ENCODE measurements at places on chromosomes 16 and 17.
A peak's percentile ranks its signal among the peaks of the same experiment; 100 is the strongest.

DNA sequence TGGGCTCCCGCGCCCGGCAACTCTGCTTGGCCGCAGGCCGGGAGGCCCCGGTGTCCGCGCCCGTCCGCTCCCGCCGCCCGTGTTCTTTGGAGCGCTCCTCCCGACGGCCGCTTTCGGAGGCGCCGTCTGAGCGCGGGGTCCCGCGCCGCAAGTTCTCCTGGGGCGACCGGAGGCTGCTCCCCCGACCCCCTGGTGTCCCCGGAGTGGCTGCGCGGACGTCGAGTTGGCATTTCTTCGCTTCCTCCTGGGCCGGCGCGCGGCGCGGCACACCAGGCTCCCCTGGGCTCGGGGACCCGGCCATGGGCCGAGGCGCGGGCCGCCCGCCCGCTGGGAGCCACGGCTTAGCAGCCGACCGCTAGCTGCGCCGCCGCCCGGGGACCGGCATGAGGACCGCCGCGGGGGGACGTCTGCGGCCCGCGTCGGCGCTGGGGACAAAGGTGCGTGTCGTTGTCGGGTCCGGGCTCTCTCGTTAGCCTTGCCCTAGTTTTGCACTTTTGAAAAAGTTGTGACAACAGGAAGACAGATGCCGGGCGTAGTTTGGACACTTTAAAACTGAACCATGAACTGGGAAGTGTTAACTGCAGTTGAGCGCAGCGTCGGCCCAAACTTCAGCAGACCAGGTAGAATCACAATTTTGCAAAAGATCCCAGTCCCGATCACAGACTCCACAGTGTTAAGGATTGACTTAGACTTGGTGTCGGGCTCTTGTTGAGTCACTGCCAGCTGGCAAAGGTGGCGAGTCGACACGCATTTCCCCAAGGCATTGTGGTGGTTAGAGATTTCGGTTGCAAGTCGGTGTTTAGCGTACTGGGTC is 700 bp downstream of the UBN1 start:
- DNase-seq, result peak; percentile 57

GRCh38 chr16:79451196-79451816 is 149.2 kb downstream of the MAF start:
- DNase-seq, result no peak

DNA sequence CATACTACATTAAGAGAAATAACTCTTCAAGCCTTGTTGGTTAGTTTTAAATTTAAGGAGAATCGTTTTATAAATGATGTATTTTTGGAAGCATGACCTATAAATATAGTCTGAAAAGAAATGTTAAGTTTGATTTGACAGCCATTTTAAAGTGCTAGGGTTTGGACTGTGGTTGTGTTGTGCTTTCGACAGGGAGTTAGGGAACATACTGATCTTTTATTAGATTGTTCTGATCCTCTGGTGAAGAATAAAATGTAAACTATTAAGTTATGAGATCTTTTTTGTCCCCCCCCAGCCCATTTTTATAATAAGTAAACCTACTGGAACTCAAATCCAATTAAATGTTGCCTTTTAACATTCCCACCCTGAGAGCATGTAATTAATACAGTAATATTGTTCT is 12.0 kb downstream of the TAF15 start:
- DNase-seq, result no peak

DNA sequence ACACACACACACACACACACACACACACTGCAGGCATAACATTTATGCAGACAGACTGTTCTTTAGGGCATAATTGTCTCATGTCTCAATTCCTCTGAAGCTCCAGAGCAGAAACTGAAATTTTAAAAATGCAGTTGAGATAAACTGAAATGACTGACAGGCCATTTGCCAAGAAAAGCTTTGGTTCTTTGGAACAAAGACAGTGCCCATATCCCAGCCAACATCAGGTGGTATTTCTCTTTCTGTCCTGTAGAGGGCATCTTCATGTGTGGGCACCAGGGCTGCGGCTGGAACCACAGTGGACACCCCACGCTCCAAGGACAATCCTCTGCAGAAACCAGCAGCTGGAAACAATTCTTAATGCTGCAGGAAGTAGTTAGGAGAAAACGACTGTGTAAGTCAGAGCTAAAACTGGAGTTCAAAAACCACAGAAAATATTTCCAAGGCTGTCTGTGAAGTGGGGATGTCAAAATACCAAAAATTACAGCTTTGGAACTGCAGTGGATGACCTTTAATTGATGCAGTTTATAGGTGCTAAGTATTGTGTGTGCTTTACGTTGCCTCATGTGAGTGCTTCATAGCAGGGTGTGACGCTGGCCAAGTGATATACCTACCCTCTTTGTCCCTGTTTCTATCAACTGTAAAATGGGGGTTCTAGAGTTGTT is 10.6 kb upstream of the MEFV start:
- no peak for DNase-seq

DNA sequence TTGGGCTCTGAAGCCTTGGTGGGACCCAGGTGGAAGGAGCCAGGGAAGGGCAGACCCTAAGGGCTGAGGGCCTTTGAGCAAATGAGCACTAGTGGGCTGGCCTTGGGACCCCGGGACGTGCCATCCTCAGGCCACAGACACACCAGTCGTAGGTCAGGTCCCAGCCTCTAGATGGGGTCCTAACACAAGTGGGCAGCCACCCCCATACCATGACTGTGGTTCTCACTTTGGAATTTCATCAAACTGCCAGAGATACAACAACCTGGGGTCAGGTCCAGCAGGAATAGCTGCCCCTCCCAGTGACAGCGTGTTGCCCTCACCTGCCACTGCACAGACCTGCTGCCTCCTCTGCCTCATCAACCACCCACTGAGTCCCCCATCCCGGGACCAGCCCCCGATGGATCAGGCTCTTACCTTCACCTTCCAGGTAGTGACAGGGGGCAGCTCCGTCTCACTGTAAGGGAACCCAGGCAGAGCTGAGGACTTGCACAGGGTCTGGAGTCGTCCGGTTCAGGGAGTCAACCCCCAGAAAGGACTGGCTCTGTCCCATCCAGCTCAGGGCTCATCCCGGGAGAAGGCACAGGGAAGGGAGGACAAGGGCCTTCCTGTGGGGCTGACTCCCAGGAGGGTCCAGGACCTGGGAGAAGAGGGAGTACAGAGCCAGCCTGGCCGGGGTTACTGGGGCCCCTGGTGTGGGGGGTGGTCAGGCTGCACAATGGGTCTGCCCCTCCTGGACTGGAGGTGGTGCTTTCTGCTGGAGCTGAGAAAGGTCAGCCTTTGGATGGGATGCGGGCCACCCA is 40.0 kb downstream of the LGALS9 start:
- no peak for DNase-seq

DNA sequence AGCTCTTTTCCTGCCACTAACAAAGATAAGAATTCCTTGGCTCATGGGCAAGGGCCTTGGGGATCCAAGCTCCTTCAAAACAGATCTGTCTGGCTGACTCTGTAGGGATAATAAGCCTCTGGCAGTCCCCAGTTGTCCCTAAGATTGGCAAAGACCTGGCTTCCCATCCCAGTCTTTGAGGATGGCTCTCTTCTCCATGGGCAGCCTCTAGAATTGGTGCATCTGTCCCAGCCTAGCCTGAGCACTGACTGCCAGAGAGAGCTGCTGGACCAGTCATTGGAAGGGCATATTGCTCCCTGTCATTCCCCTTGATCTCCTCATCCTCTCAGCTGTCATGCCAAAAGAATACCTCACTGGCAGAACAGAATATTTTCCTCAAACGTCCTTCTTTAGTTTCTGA is 13.2 kb upstream of the CUEDC1 start:
- DNase-seq, result no peak

DNA sequence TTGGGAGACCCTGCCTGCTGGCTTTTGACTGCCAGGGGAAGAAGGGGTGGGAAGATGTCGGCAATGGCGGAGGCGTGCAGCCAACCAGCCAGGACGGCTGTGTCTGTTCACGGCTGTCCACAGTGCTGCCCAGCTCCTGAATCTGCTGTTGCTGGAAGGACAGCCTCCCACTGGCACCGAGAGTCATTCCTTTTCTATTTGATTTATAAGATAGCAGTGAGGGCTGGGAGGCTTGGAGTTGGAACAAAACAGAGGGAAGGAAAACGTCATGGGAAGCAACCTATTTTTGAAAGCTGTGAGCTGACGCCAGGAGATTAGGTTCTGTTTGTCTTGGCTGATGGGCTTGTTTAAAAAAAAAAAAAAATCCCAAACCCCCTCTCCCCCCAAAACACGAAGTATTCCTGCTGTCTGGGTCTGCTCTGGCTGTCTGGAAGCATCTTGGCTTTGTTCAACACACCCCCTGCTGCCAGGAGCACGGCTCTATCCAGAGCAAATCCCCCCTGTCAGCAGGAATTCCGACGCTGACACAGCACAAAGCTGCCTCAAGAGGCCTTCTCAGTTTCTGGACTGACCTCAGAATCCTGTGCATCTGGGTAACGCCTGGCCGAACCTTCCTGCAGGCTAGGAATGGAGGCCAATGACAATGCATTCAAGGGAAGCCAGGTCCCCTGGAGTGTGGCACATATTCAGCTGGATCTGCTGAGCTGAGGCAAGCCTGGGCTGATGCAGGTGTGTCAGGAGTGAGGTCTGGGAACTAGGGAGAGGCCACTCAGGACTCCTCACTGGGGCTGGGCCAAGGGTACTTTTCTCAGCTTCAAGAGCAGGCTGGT is 41.0 kb upstream of the SREBF1 start:
- DNase-seq, result no peak

- no peak for DNase-seq
Measured at GRCh38 chr16:12826559-12826958, 22.9 kb upstream of the CPPED1 start.

GRCh38 chr16:79839466-79840341 is 239.2 kb upstream of the MAF start:
- no peak for DNase-seq
